Stimulated activated naive CD8-positive, alpha-beta T cell treated with anti-CD3 and anti-CD28 coated beads, Interleukin-15, Interleukin-2, amounts not matched to agents 100 U/mL and 50 U/mL, for 24 hours (primary cell): ENCODE measurements at places on chromosomes 7 and 10.

DNA sequence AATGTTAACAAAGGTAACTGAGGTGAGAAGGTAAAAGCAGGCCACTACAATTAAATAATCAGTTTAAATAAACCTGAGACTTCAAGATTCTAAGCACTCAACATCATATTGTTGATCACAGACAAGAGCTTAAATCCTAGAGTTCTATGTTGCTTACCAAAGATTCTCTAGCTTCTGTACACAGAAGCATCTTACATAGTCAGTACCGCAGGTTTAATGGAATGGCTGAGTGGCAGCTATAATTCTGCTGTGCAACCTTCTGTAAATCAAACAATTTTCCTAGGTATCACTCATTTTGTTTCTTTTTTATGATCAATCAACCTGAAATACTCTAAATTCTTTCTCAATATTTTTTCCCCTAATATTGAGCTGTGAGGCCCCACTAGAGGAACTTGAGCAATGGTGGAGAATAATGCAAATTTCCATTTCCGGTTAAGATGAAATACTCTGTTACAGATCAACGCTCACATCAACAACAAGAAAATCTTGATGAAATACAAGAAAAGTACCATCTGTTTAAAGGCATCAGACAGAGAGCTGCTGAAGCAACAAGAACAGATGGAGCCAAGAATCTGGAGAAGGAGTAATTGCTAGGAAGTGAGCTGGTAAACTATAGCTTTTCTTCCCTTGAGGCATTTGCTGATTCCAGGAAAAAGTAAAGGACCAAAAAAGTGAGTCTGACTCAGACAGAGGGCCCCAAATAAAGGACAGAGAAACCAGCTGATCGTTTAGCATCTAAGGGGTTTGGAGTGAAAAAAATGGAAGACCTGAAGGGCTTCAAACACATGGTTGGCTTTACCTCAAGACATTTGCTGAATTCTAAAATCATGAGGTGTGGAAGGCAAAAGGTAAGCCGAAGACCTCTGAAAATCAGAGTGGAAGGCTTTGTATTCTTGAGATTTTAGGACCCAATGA lies 22.6 kb downstream of the PNPLA8 start:
- DNase-seq: no peak

GRCh38 chr7:137940656-137941518 lies 61.0 kb downstream of the CREB3L2 start:
- no peak for DNase-seq

DNA sequence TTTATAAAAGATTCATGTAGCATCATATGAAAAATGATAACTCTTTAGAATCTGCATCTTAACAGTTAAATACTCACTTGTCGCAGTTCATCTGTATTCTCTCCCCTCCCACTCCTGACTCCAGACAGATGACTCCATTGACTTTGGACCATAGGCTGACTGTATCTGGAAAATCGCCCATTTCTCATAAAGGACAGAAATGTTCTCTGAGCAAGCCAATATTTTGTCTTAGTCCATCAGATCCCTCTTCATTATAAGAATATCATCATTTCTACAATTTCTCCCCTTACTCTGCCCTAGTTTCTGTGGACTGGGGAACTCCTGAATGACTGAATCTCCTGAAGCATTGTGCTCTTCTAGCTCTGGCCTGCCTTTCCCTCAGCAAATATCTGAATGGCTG lies 125.4 kb downstream of the SEMA3D start:
- no peak for DNase-seq

DNA sequence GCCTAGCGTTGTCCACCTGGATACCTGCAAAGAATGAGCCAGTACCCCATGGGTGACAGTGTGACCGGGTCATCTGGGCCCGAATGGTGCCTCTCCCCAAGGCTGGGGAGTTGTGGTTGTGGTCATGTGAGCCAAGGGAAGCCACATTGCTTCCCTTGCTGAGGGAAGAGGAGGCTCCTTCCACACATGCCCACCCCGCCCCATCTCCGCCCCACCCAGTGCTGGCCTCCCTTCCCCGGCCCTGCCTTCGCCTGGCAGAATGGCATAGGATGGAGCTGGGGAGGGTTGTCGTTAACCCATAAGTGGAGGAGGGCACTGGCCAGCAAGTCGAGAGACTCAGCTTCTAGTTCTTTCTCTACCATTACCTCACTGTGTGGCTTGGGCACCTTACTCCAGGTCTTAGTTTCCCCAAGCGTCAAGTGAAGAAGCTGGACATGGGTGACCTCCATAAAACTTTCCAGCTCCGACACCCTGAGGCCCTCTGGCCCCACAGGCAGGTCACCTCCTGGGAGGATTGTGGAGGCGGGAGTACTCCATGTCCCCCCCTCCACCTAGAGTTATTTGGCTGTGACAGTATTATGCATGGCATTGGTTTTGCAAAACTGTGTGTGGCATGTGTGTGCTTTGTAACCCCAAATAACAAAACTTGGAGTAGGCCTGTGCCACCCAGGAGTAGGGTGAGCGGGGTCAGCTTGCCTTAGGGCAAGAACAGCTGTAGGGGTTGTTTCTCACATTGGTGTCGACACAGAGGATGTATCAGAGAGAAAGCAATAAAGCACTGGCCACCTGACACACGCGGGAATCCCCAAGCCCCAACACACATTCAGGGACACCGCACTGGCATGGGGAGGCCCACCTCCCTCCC lies 90.5 kb upstream of the MACROH2A2 start:
- no peak for DNase-seq

DNA sequence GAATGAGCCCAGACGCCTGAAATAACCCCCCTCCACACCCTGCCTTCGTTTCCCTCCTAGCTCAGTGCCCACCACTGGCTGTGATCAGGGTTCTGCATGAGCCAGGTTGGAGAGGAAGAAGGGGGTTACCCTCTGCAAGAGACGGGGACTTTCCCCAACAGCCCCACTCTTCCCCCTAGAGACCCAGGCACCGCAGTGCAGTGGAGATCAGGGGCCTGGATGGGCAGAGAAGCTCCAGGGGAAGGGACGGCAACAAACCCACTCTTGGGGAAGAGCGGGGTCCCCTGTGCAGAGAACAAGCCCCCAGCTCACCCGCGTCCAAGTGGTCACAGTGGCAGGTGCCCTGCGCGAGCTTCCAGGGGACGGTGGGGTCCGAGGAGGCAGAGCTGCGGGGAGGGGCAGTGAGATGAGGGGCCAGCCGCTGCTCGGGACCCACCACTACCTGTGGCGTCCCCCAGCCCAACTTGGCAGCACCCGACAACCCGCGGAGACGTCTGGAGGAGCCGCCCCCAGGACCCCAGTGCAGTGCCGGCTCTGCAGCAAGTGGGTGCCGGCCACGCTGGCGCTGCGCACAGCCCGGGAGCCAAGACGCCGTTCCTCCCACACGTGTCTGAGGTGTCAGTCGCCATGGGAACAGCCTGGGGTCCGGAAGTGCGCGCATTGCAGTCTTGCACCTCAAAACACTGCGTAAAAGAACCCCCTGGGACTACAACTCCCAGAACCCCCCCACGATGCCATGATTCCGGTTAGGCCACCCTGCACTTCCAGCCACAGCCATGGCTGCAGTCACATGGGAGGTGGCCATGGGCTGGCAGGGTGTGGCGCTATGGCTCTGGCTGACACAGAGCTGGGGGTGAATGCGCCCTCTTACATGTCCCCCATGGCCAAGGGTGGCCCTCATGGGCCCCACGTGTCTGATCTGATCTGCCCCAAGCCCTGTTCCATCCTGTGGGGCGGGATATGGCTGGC lies 45.8 kb upstream of the WIPI2 start:
- peak; percentile 57 for DNase-seq

DNA sequence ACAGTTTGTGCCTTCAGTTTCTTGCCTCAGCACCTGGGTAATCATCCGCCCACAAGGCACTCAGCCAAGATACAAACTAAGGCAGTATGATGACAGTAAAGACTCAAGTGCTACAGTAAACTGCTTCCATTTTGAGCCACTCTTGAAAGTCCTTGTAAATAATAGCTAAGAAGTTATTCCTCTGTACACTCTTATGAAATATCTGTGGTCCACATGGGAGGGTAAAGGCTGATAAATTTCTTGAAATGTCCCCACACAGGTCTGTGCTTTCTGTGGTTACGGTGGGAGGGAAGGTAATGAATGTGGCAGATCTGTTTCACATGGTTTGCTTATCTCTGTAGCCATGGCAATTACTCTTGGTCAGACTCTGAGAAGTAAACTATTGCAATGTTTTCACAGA lies 551.0 kb upstream of the ZWINT start:
- no peak for DNase-seq

DNA sequence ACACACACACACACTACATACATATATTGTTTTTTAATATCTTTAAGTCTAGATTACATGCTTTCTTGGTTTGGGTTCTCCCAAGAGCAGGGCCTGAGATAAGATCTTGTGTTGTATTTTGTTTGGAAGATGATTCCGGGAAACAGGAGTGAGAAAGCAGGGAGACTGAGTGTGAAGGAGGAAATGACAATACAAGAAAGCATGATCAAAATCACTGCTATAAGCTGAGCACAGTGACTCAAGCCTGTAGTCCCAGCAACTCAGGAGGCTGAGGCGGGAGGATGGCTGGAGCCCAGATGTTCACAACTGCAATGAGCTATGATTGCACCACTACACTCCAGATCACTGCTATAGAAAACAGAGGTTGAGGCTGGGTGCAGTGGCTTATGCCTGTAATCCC lies 267.6 kb downstream of the SKIDA1 start:
- no peak for DNase-seq

DNA sequence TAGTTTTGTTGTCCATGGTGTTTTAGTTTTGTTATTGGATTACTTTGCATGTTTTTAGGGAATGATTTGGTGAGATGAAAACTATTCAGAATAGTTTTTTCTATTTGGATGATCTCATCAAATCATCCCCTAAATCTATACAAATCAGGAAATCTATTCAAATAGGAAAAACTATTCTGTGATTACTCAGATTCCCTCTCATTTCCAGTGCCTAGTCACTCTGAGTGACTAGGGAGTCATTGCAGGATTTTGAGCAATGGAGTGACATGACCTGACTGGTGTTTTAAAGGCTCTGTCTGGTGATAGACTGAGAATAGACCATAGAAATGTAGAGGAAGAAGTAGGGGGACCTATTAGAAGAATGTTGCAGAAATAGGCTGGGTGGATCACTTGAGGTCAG lies 72.4 kb downstream of the TPST1 start:
- DNase-seq: no peak

DNA sequence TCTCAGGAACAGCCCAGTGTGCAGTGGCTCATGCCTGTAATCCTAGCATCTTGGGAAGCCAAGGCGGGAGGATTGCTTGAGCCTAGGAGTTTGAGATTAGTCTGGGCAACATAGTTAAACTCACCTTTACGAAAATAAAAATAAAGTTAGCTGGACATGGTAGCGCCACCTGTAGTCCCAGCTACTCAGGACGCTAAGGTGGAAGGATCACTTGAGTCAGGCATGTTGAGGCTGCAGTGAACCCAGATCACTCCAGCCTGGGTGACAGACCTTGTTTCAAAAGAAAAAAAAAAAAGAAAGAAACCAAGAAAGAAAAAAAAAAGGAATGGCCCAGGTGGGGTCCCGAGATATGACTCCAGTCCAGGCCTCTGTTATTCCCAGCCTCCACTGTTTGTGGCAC lies 96.6 kb downstream of the SLC25A13 start:
- no peak for DNase-seq

DNA sequence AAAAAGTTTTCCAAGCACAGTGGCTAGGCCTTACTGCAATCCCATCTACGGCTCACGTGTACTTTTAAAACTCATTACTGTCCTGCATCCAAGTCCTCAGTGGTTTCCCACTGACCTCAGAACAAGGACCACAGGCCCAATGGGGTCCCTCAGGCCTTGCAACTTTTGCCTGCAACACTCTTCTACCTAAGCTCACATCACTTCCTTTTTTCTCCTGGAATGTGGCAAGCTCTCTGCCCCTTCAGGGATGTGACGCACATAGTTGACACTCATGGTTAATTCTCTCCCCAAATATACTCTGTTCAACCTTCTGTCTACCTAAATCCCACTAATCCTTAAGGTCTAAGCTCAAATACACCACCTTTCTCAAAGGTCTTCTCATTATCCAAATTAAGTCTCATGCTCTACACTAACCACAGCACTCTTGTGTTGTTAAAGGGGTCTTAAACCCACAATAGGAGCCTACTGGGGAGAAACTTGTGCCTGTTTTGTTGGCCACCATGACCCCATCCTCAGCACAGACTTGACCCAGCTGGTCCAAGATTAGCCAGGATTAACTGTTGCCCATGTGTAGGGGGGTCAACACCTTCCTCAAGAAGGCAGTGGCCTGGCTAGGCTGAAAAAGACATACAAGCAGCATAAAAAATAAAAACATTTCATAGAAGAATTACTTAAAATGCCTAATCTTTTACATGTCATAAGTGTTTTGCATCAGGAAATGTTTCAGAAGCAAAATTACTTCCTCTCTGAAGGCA lies 15.2 kb downstream of the HNRNPF start:
- DNase-seq: no peak

DNA sequence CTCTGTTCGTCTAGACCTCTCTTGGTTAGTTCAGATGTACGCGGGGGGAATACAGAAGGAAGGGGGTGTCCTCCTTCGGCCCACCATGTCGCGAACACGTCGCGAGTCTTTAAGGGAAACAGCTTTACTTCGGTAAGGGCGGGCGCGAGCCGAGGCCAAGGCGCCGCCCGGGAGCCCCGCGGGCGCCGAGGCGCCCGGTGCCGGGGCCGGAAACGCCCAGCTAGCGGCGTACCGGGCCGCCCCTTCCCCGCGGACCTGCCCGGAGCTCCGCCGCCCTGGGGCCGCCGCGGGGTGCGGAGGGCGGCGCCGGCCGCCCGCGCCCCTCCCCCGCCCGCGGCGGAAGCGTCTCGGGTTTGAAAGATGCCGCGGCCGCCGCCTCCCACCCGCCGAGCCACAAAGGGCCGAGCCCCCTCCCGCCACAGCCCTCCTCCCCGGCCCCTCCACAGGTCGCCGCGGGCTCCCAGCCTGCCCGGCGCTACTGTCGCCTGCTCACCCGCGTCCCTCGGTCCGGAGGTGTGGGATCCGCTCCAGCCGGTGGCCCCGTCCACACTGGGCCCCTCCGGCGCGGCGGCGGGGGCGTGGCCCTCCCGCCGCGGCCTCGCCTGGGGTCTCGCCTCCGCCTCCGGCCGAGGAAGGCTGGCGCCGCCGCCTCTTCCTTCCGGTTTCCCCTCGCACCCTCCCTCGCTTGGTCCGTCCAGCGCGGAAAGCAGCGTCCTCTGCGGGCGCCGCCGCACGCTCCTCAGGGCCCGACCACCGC lies at the start of gene KBTBD2:
KBTBD2 (minus strand) TSS at position 718 of the 757 bp plus-strand sequence. CDS start 12,156 bp downstream, outside the sequence.
- peak; percentile 85 for DNase-seq

GRCh38 chr7:19144661-19145433 lies at the start of gene FERD3L:
FERD3L (minus strand) TSS chr7:19145421; CDS start chr7:19145362, 59 bp downstream.
- DNase-seq: no peak

- DNase-seq: no peak
These were observed 75.5 kb downstream of the SIRT1 start for GRCh38 chr10:67959839-67960476.

- DNase-seq: no peak
These were observed 9.4 kb downstream of the TMEM273 start for GRCh38 chr10:49178489-49179471.
